ENCODE measurements at places on chromosomes 7 and 10.

DNA sequence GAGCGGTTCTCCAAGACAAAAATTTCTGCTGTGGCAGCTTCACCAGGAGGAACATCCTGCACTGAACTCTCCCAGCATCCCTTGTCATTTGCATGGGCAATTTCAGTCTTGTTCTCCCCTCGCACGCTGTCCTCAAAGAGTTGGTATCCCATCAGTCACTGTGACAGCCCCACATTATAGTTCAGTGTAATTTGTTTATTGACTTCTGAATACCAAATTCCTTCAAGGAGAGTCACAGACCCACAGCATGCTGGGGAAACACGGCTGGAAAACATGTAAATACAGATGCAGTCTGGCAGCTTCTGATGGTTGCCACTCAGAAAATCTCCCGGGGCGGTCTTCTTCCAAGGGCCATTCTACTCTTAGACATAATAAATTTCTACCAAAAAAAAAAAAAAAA lies 151.0 kb upstream of the NEBL start:
- no peak for DNase-seq

- no peak for DNase-seq
Observed at GRCh38 chr7:119046068-119046467, 821.6 kb downstream of the ANKRD7 start.

DNA sequence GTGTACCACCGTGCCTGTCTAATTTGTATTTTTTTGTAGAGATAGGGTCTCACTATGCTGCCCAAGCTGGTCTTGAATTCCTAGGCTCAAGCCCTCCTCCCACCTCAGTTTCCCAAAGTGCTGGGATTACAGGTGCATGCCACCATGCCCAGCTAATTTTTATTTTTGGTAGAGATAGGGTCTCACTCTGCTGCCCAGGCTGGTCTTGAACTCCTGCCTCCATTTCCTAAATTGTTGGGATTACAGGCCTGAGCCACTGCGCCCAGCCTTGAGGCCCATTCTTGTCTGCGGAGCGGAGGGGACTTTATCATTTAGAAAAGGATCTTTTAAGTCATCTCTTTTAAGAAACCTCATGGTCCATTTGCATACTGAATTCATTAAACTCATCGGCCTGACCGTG lies 221.4 kb upstream of the SH2B2 start:
- no peak for DNase-seq

DNA sequence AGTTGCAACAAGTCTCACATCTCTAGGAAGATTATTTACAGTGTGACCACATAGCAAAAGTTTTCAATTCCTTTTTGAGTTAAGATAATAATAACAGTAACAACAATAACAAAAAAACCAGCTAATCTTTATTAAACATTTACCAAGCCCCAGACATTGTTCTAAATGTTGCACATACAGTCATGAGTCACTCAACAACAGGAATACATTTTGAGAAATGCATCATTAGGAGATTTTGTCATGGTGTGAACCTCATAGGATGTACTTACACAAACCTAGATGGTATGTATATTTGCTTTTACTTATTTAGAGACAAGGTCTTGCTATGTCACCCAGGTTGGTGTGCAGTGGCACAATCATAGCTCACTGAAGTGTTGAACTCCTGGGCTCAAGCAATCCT lies 52.0 kb downstream of the SPAM1 start:
- no peak for DNase-seq

- DNase-seq: no peak
Observed at GRCh38 chr7:47443049-47443448, 138.9 kb downstream of the TNS3 start.

GRCh38 chr10:35225204-35225603 lies 98.6 kb downstream of the CREM start:
- DNase-seq: no peak

DNA sequence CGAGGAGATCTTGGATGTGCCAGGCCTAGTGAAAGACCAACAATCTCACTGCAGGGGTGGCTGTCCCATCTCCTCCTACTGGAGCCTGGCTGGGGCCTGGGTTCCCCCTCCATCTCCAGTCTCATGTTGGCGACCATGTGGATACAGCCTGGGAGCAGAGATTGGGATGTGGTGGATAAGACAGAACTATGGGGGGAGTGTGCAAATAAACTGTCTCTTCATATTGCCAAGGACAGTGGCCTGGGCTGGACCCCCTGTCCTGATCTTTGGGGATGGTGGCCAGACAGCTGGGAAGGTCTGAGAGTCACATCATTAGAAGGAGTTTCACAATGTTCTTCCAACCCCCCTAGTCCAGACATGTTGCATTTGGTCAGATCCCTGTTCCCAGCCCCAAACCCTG lies 5.8 kb upstream of the MINDY4 start:
- no peak for DNase-seq

GRCh38 chr10:129879655-129880054 lies 84.4 kb downstream of the EBF3 start:
- DNase-seq: no peak

DNA sequence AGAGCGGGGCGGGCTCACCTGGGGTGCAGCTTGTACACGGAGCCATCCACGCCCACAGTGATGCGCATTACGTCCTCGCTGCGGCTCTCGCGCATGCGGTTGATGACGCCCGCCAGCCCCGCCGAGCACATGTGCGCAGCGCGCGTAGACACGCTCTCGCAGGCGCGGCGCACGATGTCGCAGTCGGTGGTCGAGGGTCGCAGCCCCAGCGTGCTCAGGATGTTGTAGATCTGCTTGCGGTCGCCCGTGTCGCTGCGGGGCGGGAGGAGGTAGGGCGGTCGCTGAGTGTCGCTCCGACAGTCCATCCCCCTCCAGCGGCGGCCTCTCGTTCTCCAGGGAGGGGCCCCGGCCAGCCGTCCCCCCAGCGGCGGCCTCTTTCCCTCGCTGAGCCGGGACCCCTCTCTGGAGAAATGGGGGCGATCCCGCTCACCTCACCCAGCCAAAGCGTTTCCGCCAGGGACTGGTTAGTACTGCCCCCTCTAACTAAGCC lies 4.4 kb upstream of the MYL7 start:
- DNase-seq: peak; percentile 34

GRCh38 chr10:24951201-24952142 lies 934 bp downstream of the PRTFDC1 start:
- DNase-seq: no peak

GRCh38 chr7:152313831-152314604 lies 121.8 kb downstream of the KMT2C start:
- no peak for DNase-seq

- no peak for DNase-seq
Observed at GRCh38 chr10:64286533-64286932, 765.3 kb downstream of the REEP3 start.

GRCh38 chr10:33559105-33559504 lies 224.6 kb upstream of the NRP1 start:
- DNase-seq: no peak

- no peak for DNase-seq
Observed at GRCh38 chr7:27048438-27048837, 47.4 kb downstream of the HOXA1 start.

- no peak for DNase-seq
Observed at GRCh38 chr7:117982071-117983055, 109.1 kb upstream of the CTTNBP2 start.

GRCh38 chr7:155791214-155791737 lies 21.0 kb downstream of the SHH start:
- no peak for DNase-seq

DNA sequence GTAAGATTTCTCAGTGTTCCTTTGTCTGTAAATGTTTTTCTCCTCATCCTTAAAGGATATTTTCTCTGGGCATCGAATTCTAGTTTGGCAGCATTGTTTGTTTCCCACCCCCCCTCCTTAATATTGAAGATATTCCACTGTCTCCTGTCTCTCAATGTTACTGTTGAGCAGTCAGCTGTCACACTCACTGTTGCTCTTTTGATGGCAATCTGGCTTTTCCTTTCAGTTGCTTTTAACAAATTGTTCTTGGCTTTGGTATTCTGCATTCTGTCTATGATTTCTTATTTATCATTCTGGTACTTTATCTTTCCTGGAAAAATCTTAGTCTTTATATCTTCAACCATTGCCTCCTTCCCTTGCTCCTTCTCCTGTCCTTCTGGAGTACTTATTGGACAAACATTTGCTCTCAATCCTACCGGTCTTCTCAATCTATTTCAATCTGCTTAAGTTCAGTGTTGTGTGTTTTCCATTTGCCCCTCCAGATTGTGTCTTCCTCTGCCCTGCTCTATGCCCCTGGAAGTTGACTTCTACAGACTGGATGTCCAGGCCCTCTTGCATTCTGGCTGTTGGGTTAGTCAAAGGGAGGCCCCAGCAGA lies 9.3 kb upstream of the GTPBP4 start:
- DNase-seq: no peak

DNA sequence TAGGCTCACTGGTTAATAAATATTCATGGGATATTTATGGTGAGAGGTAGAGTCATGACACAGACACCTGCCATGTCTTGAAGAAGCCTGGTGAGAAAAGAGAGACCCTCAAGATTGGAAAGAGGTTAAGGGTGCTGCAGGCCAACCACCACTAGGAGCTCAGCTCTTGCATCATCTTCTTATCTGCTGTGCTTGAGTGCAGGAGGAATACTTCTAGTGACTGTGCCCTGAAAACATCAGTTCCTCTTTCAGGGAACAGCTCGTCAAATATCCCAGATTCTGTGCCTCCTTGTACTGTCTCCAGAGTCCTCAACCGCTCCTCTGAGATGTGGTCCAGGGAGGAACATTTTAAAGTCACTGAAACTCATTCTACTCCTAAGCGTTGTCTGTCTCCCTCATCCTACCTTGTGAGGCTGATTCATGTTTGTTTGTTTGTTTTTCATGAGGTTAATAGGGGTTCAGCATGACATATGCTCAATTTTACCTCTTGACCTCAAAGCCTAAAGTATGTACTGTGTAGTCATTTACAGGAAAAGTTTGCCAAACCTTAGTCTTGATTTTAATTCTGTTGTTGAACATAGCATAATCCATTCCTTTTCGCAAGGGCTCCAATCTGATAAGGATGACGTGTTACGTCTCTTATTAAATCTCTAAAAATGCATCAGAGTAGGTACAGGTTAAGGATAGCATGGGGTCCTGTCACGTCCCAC lies 293.1 kb downstream of the C7orf25 start:
- DNase-seq: no peak
